ENCODE measurements at places on chromosomes 5 and 9.

- no peak for DNase-seq
Observed at GRCh38 chr5:23411994-23412393, 95.4 kb upstream of the PRDM9 start.

DNA sequence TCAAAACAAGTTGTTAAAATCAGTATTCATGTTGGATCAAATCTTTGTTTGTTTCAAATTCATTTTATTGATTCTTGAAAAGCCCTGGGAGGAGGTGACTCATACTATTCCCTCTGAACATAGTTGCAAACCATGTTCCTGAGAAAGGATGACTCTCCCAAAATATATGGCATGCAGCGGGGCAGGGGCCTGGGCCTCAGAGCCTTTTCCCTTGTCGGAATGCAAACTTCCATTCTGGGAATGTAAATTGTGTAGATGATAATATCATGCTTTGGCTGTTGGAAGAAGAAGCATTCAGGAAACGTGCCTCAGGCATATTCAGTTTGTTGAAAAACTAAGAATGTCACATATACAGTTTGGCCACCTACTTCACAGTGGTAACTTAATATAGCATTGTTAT is 242.0 kb downstream of the AUH start:
- DNase-seq, result no peak

DNA sequence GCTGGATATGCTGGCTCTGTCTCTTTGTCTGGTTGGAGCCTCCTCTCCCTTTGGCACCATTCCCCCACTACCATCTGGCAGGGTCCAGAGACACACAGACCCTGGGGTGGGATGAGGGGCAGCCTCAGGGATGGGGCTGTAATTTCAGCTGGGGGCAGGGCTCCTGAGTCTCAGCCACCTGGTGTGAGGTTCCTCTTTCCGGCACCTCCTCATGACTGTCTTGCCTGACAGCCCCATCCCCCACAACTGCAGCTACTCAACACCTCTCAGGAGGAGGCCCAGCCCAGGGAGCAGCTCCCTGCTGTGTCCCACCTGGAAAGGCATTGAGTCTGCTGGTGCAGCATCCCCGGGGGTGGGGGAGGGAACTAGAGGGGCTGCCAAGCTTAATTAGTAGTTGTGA is 11.7 kb upstream of the RPS14 start:
- DNase-seq, result no peak

DNA sequence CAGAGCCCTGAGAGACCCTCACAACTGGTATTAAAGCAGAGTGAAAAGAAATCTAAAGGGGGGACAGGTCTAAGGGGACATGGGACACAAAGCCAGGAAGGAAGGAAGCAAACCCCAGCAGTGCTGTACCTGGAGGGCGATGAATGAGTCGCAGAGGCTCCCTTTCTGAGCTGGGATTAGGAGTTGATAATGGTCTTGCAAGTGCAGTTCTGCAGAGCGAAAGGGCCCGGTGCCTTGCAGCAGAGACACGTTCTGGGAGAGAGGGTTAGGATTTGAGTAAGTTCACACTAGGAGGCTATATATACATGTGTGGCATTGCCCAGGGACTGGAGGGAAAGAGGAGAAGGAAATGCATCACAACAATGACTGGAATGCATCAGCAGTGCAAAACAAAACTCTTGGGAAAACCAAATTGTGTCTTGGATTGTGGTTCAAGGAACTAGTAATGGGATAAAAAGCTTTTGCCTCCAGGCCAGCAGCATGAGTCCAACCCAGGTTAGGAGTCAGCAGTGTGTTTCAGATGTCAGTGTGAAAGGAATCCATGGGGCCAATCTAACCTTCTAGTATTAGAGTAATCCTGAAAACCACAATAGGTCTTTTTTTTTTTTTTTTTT is 38.8 kb upstream of the LIFR start:
- no peak for DNase-seq

GRCh38 chr9:91164724-91165520 is 196.8 kb downstream of the AUH start:
- DNase-seq, result peak; percentile 77

GRCh38 chr9:4661611-4662010 is 483 bp upstream of the PLPP6 start:
- DNase-seq, result no peak

GRCh38 chr5:152305525-152305924 is 99.6 kb downstream of the NMUR2 start:
- DNase-seq, result no peak

GRCh38 chr5:110968246-110969005 is 103.1 kb upstream of the TSLP start:
- no peak for DNase-seq

DNA sequence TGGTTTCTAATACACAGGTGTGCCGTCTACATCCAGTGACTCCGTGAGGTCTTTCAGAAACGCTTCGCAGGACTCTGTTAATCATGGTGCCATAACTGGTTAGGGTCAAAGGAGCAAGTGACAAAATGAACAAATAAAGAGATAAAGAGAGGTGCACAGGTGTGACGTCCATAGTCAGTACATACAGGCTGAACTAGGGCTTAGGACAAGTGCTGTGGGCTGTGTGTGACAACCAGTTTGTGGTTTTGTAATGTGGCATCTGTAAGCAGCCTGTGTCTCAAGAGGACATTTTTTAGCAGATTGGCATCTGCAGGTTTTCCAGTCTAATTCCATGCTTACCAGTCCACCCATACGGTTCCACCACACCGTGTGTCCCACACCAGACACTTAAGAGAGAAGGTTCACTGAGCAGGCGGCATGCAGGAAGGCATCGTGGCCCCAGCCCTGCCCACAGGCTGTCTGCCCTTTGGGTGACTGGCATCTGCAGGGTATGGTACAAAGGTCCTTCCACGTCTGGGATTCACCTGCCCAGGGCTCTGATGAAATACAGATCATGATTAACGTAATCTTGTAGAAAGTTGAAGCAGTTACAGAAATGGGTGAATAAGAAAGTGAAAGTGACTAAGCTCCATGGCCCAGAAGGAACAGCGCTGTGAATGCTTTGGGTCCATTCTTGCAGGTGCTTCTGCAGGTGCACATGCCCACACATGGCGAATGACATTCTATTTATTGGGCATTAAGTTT is 26.9 kb downstream of the SRD5A1 start:
- no peak for DNase-seq

DNA sequence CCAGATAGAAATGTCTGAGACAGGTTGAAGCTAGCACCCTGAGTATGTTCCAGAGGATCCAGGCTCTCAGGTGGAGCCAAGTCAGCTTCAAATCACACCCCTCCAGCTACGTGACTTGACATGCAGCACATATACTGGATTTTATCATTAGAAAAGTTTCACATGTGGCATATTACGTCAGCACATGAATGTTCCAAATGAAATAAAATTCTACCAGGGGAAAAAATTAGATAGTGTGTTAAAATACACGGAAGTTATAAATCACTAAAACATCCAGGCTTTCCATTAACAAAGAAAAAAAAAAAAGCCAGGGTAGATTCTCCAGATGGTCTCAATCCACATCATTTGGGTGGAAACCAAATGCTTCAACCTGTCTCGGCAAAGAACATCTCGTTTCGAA is 251.6 kb downstream of the MPDZ start:
- no peak for DNase-seq

DNA sequence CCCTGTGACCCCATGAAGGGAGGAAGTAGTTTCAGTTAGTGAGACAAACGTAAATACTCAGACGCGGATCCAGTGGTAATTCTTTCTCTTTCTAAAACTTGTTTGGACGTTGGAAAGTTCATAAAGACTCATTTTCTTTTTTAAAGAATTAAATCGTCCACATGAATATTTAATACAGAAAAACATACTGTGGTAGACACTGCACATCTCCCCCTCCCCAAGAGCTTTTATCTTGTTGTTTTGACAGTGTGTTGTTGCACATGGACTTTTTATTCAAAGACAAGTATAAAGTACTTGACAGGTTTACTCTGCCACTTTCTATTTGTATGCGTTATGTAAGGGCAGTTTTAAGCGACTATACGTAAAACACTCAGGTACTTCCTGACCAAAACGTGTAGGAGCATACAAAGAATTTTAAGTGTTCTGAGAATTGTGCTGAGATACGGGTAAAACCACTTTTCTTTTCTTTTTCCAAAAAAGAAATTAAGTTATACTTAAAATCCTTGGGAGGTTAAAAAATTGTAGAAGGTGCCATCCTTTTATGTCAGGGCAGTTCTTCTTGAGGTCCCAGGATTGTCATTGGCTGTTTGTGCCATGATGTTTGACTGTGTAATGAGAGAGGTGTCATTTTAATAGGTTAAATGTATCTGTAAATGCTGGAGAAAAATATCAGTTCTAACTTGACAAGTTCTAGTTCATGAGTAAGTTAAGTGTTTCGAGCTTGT is 1.3 kb downstream of the NIPBL start:
- DNase-seq, result peak; percentile 23

- no peak for DNase-seq
Observed at GRCh38 chr5:28281351-28281750, 1243.0 kb upstream of the CDH9 start.

- no peak for DNase-seq
Observed at GRCh38 chr5:176379881-176380280, 8.5 kb downstream of the NOP16 start.

DNA sequence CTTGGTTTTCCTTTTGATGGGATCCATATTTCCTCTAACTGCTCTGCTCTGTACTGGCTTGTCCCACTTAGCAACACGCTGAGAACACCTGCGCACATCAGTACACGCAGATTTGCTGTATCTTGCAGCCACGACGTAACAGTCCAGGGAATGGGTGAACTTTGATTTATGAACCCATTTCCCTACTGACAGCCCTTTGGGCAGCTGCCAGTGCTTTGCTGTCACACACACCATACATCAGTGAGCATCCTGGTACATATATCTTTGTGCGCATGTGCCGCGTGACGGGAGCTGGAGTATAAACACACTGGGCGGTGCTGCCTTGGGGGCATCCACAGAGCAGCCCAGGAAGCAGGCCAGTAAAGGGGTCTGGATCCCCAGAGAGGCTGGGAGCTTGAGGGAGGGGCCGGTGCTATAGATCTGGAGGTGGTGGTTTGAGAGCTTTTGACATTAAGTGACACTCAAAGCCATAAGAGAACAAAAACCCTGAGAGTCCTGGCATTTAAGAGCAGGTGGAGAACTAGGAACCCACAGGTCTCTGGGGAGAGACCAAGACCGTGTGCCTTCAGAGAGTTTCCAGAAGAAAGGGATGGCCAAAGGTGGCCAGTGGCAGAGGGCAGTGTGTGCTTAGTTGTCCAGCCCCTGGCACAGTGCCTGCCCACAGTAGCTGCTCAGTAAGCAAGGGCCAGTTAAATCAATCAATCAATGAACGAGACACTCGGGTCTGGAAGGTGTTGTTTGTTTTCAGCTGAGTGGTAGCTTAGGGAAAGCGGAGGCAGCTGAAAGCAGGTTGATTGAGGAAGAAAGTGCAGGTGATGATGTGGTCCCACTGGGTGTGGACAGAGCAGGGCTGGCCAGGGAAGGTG is 53.7 kb downstream of the LMX1B start:
- no peak for DNase-seq

GRCh38 chr5:6847870-6848269 is 134.6 kb downstream of the TENT4A start:
- no peak for DNase-seq

DNA sequence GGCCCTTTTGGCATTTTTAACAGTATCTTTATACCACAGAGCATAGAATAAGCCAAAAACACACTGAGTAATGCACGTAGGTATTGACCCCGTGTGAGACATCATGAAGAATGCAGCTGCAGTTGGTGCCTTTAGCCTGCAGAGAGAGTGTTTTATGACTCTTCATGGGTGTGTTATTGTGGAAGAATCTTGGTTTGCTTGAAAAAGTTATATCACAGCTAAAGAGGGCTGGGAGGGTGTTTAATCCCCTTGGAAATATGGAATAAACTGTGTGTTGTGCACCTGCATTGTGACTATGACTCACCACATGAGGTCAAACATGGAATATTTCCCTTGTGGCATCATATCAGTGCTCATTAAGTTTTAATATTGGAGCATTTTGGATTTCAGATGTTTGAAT is 458.7 kb downstream of the CDH9 start:
- no peak for DNase-seq

DNA sequence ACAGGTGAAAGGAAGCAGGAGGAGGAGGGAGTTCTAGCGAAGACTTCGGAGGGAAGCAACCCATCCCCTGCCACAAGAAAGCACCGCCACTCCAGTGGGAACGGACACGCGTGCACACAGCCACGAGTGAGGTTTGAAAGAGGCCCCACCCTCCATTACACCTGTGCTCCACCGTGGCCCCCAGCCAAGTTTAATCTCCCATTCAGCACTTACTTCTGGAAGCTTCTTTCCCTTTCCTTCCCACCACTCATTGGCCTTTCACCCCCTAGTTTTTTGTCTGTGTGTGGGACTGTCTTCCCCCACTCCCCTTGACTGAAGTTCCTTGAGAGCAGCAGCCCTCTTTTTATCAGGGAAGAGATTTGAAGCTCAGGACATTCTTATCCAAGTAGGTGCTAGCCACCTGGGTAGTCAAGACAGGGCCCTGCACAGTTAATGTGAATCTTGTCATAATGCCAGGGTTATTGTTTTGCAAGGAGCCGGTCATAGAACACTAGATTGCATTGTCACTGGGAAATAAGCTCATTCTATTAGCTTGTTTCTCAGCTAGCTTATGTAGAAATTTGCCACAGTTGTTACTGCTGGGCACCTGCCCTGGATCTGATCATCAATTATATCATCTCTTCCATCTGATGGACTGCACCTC is 256.0 kb downstream of the DOCK8 start:
- no peak for DNase-seq

DNA sequence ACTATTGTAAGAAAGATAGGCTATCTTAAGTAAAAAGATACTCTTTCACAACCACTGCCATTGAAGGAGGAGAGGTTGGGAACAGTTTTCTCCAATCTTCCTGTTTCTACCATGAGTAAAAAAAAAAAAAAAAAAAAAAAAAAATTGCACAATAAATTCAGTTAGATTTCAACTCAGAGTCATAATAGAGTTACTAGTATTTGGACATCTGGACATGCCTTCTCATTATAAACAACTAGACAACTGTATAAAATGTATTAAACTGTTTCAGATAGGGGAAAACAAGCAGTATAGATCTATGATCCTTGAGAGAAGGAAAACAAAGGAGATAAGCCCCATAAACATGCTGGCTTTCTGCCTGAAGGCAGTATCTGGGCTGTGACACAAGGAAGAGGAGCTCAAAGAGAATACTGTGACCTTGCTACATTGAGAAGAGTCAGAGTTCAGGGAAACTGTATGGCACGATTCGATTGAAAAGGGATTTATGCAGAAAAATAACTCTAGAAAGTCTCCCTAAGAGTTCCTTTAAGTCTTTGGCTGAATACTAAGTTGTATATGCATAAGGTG is 249.2 kb upstream of the POU5F2 start:
- DNase-seq, result no peak

GRCh38 chr9:37386988-37387387 is 35.5 kb upstream of the GRHPR start:
- DNase-seq, result no peak

- no peak for DNase-seq
Observed at GRCh38 chr9:7342736-7343135, 456.8 kb downstream of the DMAC1 start.

DNA sequence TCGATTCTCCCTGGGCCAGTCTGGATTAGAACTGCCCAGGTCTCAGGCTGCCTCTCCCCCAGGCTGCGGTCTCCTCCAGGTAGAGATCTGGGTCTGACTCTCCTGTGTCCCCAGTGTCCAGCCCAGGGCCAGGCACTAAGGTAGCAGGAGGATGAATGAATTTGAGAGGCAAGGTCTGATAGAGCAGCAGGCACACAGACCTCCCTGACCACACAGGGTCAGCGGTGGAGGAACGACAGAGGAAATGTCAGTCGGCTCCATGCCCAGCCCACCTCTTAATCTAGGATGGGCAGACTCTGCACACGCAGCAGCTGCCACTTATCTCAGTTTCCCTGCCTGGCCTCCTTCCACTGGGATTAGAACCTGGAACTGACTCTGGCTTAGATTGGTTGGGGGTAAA is 272.7 kb upstream of the MVB12B start:
- DNase-seq, result no peak

- DNase-seq, result no peak
Observed at GRCh38 chr5:60248901-60249300, 355.4 kb upstream of the PDE4D start.
